HFFc6 (cell line): ENCODE measurements at places on chromosomes 12 and 14. TPM values are rescaled to one million over a fixed set of nuclear protein-coding genes. Genes with fewer than 3 reads are reported as not detected.

DNA sequence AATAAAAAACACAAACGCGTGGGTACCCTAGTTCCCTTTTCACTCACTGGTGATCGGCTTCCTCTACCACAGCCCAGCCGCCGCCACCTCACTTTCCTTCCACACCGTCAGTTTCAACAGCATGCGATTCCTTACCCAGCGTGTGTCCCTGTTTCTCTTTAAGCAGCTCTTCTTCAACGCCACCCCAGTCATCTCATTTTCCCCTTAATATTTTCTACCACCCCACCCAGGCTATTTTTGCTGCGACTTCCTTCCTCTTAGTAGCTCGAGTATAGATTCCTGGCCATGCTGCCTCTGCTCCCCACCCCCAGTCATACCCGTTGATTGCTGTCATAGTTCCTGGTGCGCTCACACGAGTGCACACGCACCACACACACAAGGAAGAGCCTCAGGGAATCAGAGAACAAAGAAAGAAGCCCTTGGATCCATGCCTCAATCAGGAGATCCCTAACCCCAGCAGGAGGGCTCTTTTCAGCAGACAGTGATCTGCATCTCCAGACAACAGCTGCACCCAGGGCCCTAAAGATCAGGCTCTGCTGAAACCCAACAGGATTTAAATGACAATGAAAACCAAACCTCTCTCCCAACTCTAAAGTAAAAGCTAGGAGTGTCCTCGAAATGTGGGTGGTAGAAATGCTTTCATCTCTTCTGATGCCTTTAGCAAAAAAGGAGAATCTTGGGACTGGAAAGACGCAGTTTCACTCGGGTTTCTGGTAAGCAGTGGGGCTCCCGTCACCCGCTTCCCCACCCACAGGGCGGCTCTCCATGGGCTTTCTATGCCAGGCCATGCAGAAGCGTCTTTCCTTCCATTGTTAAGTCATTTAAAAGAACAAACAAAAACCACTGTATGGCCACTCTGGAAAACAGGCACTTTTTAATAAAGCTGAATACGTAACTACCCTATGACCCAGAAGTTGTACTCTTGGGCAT, 23.8 kb downstream of the VPS37B start:
- H3K36me3 ChIP-seq: peaks cover 18% of the 10 kb centered on the region
- DNase-seq: peak; percentile 78
- no peaks in the 10 kb centered on the region for H3K27me3 ChIP-seq
- peaks cover 64% of the 10 kb centered on the region for H3K4me1 ChIP-seq
- peak overlapping the region; percentile 92 for H3K4me3 ChIP-seq

DNA sequence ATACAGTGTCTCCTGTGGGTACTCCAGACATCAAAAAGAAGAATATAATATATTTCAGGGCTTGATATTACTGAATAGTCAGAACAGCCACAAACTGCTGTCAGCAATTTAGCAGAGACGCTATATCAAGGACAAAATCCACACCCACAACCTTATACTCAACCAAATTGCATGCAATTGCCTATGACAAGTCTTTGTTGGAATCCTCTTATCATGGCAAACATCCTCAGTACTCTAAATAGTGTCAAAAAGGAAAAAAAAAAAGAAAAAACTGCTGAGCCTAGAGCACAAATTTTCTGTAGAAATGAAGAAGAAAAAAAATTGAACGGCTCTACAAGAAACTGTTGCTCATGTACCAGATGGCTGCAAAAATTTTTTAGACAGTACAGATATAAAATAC, 485.7 kb downstream of the TMTC2 start:
- no peaks in the 10 kb centered on the region for H3K4me1 ChIP-seq
- no peaks in the 10 kb centered on the region for H3K36me3 ChIP-seq
- no peak overlapping the region for H3K27ac ChIP-seq
- no peak overlapping the region for H3K4me3 ChIP-seq
- no peak for DNase-seq

- peaks cover 26% of the 10 kb centered on the region for H3K4me1 ChIP-seq
- no peak overlapping the region for H3K4me3 ChIP-seq
- H3K27ac ChIP-seq: peak overlapping the region; percentile 64
- peaks cover 3% of the 10 kb centered on the region for H3K27me3 ChIP-seq
- DNase-seq: peak; percentile 43
Observed at GRCh38 chr14:88882236-88882635, 57.8 kb downstream of the TTC8 start.

- peak overlapping the region; percentile 42 for H3K27ac ChIP-seq
- no peaks in the 10 kb centered on the region for H3K27me3 ChIP-seq
- peaks cover 34% of the 10 kb centered on the region for H3K36me3 ChIP-seq
- H3K4me3 ChIP-seq: no peak overlapping the region
- H3K4me1 ChIP-seq: peaks cover 28% of the 10 kb centered on the region
Observed at GRCh38 chr12:128791395-128792322, 32.1 kb downstream of the SLC15A4 start.

- DNase-seq: no peak
- peaks cover 10% of the 10 kb centered on the region for H3K27me3 ChIP-seq
- H3K36me3 ChIP-seq: no peaks in the 10 kb centered on the region
- no peak overlapping the region for H3K27ac ChIP-seq
- H3K4me3 ChIP-seq: no peak overlapping the region
Observed at GRCh38 chr14:36866867-36867266, 205.2 kb downstream of the PAX9 start.

GRCh38 chr12:109423392-109423791, 53.7 kb downstream of the KCTD10 start:
- no peak overlapping the region for H3K4me3 ChIP-seq
- H3K27ac ChIP-seq: no peak overlapping the region
- no peaks in the 10 kb centered on the region for H3K36me3 ChIP-seq

- H3K4me3 ChIP-seq: no peak overlapping the region
- DNase-seq: no peak
- H3K27me3 ChIP-seq: peaks cover 4% of the 10 kb centered on the region
Observed at GRCh38 chr12:128856035-128856790, 2.9 kb downstream of the GLT1D1 start.

DNA sequence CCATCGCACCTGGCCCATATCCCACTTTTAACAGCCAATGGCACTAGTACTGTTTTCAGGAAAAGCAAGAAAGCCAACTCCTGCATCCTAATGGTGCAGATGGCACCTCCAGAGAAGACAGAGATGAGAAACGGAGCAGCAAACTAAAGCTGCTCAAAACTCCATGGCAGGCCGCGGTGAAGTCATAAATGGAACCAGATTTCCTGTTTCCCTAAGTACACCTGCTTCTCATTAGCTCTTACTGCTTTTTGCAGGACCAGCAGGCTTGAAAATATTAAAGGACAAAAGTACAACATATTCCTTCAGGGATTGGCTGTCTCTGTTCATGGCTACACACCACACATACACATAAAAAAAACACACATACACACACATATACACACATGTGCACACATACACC, 36.7 kb upstream of the LGALS3 start:
- peaks cover 1% of the 10 kb centered on the region; the same call in 1 of the 2 replicates for H3K27me3 ChIP-seq
- H3K4me1 ChIP-seq: peaks cover 28% of the 10 kb centered on the region
- H3K36me3 ChIP-seq: no peaks in the 10 kb centered on the region
- DNase-seq: no peak

- H3K4me3 ChIP-seq: no peak overlapping the region
- H3K36me3 ChIP-seq: no peaks in the 10 kb centered on the region
- no peak for DNase-seq
- peaks cover 1% of the 10 kb centered on the region for H3K27me3 ChIP-seq
Observed at GRCh38 chr12:92488735-92489134, 214.1 kb upstream of the PLEKHG7 start.

GRCh38 chr12:68536885-68537485, 73.7 kb upstream of the RAP1B start:
- no peak overlapping the region for H3K27ac ChIP-seq
- H3K36me3 ChIP-seq: no peaks in the 10 kb centered on the region
- H3K27me3 ChIP-seq: peaks cover 2% of the 10 kb centered on the region; the same call in 1 of the 2 replicates
- DNase-seq: no peak
- H3K4me1 ChIP-seq: peaks cover 27% of the 10 kb centered on the region

The ASB2 gene
- total RNA-seq: not detected in 3 replicates

- H3K4me3 ChIP-seq: no peak overlapping the region
- DNase-seq: no peak
- H3K4me1 ChIP-seq: no peaks in the 10 kb centered on the region
- peaks cover 2% of the 10 kb centered on the region; the same call in 1 of the 2 replicates for H3K27me3 ChIP-seq
- 0 out of 2 replicates have a peak, but pooled peaks cover 7% of the 10 kb centered on the region for H3K36me3 ChIP-seq
Observed at GRCh38 chr14:104429291-104429861, 150.2 kb upstream of the C14orf180 start.
